ENCODE measurements at places on chromosomes 13 and 19.
A peak's percentile ranks its signal among the peaks of the same experiment; 100 is the strongest.

DNA sequence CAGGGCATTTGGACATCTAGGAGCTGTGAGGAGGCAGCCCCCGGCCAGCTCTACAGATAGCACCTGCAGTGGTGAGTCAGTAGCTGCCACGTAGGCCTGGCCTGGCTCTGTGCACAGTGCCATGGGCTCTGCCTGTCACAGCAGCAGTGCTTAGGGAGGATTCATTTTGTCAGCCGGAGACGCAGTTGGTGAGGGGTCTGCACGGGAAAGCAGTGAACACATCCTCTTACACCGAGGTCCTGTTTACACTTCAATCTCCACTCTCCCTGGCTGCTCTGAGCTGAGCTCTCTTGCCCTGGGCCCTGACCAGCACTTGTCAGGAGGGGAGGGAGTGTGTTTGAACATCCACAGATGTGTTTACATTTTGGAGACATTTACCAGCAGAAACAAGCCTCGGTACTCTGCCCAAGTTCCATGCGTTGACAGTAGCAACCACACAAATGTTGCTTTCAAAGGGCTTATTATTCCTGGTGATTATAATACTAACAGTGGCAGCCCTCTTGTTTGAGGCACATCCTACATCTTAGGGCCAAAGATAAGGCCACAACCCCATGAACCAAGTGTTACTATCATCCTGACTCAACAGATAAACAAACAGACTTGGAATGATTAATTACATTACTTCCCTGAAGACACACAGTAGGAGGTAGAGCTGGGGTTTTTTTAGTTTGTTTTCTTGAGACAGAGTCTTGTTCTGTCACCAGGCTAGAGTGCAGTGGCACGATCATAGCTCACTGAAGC is 148.9 kb downstream of the USP12 start:
- peak; percentile 70 for DNase-seq

DNA sequence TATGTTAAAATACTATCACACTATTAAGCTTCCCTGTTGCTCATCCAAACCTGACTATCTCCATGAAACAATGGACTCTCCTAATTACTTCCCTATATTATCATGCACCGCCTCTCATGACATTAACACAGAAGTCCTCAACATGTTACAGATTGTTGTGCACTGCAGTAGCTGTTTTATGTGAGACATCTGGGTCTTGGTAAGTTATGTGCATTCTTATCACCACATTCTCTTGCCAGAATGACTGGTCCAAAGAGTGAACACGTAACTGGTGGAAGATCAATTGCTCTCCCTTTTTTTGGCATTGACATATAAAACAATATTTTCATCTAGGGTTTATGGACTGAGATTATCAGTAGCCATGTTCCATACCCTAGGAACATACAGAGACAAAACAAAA is 59.4 kb downstream of the POSTN start:
- no peak for DNase-seq

- no peak for DNase-seq
Measured at GRCh38 chr19:11550265-11550664, 8.8 kb downstream of the ELOF1 start.

GRCh38 chr19:48842789-48843162 is 6.5 kb upstream of the HSD17B14 start:
- DNase-seq = peak; percentile 62

DNA sequence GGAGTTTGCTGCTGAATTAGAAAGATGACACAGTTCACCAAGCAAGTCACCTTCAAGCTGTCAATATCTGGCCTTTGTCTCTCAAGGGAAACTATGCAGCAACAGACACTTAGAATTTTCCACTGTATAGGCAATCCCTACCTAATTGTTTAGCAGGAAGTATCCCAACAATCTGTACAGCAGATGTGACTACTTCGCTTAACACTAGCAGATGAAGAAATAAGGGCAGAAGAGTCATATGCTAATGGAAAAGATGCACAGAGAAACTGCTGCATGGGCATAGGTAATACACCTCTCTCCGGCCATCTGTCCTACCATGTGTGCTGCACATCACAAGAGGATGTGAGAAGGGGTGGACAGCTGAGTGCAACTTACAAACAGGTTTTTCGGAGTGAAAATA is 851.2 kb downstream of the PCDH9 start:
- no peak for DNase-seq

GRCh38 chr13:51222037-51222685 is at the start of gene FAM124A:
Gene FAM124A, plus strand, starts transcription at chr13:51222398. Its CDS starts 104 bp downstream, at chr13:51222502.
- peak; percentile 57 for DNase-seq

GRCh38 chr19:31385744-31386143 is 36.5 kb upstream of the TSHZ3 start:
- peak; percentile 10 for DNase-seq

DNA sequence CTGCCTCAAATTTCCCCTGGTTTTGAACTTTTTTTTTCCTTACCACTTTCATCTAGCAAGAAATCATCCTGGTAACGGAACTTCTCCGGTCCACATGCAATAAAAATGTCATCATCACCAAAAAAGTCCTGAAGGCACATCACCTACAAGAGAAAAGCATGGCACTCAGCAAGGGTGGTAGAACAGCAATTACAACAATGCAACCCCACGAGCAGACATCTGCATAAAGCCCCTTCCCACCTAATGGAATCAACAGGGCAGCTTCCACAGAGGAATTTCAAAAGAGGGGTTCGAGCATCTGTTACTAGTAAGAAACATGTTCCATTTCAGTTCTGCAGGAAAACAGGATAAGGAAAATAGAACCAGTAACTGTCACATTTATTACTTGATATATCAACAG is 183.9 kb downstream of the DCLK1 start:
- no peak for DNase-seq

DNA sequence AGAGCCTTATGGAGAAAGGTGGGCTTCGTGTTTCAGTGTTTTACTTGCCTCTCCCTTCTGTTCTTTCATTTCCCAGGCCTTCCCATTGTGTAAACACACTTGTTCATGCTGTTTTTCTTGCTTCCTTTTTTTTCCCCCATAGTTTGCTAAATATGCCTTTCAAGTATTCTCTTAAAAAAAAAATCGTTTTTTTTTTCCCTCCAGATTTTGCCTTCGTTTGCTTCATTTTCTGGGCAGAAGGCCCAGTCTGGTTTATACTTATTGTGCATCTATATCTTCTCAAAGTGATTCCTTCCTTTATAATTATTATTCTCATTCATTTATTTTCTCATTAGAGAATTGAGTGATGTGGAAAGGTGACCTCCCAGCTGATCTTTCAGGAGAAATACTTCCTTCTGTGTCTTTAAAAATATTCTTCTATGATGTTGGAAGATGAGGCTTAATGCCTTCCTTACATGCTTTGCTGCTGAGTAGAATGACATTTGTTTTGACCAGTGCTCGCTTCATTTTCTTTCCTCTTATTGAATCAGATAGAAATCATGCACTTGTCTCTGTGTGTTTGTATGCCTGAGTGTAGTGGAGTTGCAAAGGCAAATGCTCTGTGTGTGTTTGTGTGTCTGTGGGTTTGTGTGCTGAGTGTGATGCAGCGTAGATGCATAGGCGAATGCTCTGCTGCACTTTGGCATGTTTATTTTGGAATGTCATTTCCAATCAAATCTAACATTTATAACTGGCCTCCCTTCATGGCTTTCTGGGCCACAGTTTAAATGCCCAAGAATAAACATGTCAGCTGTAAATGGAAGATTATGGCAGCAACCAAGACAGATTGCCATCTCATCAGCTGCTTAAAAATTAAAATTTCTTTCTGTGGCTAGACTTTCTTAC is 591.4 kb downstream of the FGF9 start:
- no peak for DNase-seq

GRCh38 chr19:42003506-42004294 is 9.7 kb upstream of the ATP1A3 start:
- no peak for DNase-seq

- no peak for DNase-seq
Measured at GRCh38 chr19:35332817-35333216, 3.8 kb downstream of the CD22 start.

GRCh38 chr19:771332-771785 is 20.4 kb downstream of the MISP start:
- DNase-seq = no peak

DNA sequence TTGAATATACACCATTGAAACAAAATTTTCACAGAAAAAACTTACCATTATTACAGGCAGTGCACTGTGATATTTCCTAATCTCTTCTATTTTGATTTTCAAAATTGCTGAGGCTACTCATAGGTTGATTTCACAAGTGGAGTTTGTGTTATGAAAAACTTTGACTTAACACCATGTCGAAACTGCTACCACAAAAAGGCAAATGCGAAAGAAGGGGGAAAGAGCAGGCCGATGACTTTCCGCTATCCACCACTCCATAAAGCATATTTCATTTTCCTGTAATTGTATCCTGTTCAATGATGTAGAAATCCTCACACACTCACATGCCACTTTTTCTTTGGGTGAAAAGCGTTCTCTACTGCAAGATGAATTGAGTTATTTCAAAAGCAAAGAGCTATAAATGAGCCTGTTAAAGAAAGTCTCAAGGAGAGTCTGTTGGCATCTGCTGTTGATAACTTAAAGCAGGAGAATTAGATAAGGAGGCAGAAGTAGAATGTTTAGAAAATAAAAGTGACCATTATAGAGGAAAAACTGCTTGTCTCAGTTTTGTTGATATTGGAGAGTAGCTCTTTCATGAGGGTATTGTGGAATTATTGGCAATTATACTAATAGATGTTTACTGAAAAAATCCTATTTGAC is 18.8 kb downstream of the KL start:
- no peak for DNase-seq

DNA sequence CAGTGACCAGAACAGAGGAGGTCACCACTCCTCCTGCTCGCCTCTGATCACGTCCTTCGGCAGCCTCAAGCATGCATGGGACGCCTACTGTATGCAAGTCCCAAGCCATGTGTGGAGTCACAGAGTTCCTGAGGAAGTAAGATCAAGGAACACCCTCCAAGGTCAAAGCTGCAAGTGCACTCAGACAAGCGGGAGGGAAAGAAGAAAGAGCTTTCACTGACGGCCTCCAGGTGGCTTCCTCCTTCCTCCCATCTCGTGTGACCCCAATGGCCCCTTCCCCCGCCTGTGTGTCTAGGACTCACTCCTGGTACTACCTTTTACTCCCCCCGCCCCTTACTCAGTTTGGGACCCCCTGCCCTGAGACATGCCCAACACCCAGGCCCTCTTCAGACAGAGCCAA is 6.1 kb downstream of the HAUS8 start:
- DNase-seq = no peak

DNA sequence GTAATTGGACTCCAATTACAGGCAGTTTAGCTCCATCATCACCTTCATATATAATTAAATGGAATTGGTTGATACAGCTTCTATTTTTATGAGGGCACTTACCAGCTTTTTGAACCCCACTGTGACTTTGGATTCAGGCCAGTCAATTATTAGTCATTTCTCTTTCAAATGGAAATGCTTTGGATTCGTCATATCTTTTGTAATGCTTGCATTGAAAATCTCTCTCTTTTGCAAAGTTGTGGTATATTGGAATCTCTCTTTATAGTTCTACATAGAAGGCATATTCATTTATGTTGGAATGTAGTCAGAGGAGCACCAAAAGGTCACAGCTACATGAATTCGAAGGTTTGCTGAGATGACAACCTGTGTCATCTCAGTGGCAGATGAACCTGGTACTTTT is 1074.3 kb upstream of the SLC10A2 start:
- DNase-seq = no peak

DNA sequence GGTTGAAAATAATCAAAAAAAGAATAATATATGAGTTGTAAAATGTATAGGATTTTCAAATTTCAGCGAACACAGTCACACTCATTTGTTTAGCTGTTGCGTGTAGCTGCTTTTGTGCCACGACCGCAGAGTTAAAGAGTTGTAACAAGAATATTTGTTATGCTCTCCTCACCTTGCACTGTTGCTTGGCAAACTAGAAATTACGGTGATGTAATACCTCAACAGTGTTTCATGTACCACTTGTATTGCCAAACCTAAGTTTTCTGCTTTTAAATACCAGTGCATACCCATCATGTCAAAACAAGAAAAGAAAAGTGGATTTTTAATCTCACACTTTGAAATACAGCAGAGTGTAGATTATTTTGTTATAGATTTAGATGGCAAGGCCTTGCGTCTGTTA is 201.1 kb downstream of the NBEA start:
- DNase-seq = no peak

DNA sequence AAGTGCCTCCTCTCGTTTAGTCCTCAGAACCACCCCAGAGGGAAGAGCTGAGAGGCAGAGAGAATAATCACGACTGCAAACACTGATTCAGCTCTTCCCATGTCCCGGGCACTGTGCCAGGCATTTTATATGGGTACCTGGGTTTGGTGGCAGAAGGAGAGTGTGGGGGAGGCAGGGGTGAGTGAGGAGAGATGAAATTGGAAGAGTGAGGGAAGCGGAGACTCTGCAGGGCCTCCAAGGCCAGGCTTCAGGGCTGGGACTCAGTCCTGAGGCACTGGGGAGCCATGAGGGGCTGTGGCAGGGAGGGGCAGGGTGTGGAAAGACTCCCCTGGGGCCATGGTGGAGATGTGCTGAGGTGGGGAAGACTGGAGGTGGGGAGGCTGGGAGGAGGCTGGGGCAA is 8.7 kb downstream of the SYNGR4 start:
- no peak for DNase-seq

DNA sequence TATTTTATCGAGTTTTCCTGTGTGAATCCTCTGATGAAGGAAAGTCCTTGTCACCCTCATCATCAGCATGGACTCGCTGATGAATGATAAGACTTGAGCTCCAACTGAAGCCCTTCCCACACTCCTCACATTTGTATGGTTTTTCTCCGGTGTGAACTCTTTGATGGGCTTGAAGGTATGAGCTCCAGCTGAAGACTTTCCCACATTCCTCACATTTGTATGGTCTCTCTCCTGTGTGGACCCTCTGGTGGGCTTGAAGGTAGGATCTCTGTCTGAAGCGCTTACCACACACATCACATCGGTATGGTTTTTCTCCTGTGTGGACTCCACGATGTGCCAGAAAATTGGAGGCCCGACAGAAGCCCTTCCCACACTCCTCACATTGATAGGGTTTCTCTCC is 21.7 kb downstream of the ZNF45 start:
- DNase-seq = no peak

- no peak for DNase-seq
Measured at GRCh38 chr13:44188257-44188656, 185.4 kb upstream of the SERP2 start.

- no peak for DNase-seq
Measured at GRCh38 chr19:5635427-5635826, 12.5 kb downstream of the SAFB start.

DNA sequence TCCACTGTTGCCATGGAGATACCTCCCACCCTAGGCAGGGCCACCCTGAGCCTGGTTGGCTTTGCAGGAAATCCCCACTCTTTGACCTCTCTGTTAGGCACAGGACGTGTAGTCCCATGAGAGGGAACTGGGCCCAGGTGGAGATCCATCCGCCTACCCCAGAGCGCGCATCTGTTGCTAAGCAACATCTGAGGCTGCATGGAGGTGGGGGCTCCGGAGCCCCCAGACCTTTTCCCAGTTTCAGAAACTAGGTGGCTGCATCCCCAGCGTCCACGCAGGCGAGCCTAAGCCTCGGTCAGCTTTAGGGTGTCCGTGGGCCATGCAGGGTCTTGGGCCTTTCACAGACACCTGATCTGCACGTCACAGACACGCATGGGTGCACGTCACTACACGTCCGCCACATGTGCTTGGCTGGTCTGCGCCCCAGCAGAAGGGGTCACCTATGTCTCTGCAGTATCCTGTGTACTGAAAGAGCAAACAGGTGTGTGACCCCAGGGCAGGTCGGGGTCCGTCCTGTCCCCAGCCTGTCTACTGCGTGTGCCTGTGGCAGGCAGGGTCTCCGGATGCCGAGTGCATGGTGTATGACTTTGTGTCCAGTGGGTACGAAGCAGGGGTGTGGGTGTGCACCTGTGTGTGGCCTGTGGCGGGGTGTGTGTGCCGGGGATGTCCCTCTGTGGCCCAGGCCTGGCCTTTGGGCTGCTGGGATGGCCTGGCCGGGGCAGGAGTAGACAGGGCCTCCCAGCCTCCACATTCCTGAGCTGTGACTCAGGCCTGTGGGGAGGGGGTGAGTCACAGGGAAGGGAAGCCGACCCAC is 4.1 kb upstream of the CIRBP start:
- DNase-seq = no peak

Measured in Ammon's horn (tissue), 1 donor.